ENCODE measurements at places on chromosomes 11 and 22.
A peak's percentile ranks its signal among the peaks of the same experiment; 100 is the strongest.

DNA sequence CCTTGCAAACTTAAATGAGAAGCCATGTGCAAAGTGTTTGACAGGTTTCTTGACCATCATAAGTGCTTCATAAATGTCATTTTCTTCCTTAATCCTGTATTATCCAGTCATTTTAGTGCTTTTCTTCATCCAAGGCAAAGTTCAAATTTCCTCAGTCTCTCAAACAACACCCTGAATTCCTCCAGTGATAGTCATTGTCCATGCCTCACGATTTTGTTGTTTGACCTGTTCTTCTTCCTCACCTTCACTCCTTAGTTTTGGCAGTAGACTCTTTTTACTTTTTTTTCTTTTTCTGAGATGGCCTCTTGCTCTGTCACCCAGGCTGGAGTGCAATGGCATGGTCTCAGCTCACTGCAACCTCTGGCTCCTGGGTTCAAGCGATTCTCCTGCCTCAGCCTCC, 1257.3 kb downstream of the FAM181B start:
- no peak for DNase-seq

DNA sequence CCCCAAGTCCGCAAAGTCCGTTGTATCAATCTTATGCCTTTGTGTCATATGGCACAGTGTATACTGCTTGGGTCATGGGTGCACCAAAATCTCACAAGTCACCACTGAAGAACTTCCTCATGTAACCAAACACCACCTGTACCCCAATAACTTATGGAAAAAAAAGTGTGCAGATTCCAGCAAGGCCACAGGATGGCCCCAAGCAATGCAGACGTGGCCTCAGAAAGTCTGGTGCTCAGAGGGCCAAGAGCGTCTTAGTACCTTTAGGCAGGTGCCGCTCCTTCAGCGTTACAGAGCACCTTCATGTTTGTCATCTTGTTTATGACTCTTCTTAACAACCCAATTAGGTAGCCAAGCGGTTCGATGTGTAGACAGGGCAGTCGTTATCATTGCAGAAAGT, 65.3 kb downstream of the PRDM11 start:
- no peak for DNase-seq

- no peak for DNase-seq
These were observed 603 bp upstream of the ZFTA start for GRCh38 chr11:63769042-63769713.

GRCh38 chr11:3220521-3221407, 2.2 kb upstream of the MRGPRG start:
- DNase-seq = no peak

DNA sequence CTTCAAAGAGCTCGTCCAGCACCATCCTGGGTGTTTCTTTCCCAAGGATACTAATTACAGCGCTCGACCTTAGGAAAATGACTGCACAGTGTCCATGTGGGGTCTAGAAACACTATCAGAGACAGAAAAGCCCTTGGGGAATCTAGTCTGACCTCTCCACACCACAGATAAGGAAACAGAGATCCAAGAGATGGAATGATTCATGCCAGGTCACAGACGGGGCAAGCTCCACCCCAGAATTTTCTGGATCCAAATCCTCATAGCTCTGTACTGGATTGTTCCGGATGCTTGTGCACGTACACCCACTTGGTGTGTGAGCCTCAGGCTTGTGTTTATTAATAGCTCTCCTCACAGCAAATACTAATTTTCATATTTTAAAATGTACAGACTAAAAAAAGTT, 11.3 kb downstream of the ABTB2 start:
- DNase-seq = no peak

DNA sequence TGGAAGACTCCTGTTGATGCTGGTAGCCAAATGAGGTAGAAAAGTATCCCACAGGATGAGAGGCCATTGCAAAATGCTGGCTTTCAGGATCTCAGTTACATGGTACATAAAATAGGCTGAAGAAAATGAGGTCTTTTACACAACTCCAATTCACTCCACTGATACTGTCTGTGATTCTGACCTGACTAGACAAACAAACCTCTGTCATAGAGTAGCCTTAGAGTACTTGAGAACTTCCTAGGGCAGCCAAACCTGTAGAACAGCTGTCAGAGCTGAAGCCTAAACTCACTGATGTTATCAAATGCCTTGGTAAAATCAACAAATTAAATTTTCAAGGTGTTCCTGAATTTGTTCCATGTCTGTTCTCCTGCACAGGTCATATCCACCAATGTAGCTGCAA, 26.2 kb upstream of the POGLUT3 start:
- DNase-seq = no peak

GRCh38 chr11:24708616-24709015, 211.8 kb downstream of the LUZP2 start:
- no peak for DNase-seq

DNA sequence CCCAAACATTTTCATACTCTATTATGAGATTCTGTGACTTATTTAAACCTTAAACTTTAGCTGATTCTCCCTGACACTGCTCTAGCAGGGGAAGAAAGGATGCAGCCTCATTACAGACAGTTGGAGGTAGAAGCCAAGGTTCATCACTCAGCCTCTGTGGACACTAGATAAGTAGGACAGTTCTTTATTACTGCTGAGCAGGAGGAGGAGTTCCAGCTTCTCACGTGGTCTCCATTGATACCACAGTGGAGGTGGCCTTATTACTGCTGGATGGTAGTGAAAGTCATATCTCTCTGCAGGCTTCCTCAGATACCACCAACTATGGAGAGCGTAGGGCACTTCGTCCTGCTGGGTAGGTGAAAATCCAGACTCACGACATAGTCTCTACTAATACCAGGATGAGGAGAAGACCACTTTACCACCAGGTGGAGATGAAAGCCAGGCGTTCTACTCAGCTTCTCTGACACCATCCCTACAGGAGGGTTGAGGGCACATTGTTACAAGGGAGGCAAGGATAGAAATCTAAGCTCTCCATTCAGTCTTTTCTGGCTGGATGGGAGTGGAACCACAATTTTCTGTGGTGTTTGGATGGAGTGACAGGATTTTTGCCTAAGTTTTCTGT, 13.1 kb upstream of the ANGPTL5 start:
- DNase-seq = no peak

GRCh38 chr11:10459029-10459970, 4.2 kb downstream of the AMPD3 start:
- peak; percentile 70 for DNase-seq

DNA sequence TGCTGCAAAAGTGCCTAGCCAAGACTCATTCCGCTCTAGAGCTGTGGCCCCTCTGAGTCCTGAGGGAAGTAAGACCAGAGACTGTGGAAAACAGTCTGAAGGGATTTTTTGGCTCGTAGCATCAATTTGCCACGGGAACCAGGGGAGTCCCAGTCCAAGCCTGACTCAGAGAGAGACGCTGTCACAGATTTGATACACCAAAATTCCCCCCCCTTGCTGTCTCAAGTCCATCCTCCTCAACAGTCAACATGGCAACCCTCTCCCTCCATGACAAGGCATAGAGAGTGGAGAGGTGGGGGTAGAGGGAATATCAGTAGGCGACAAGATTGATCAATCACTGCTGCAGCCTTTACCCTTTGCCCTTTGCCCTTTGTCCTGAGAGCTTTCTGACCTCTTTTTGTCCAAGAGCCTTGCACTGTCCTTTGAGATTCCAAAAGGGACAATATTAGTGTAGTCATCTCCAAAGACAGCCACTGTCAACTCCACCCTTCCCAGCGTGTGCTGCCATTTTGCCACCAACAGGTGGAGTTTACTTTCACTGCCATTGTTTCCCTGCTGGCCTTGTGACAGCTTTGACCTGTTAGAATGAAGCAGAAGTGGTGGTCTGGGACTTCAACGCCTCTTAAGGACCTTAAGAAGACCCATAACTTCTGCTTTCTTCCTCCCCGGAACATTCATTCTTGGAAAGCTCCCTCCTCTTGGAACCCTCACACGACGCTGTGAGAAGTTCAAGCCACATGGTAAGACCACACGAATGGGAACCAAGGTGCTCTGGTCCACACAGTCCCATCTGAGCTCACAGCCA, 7.3 kb downstream of the SLC15A3 start:
- DNase-seq = no peak

- DNase-seq = no peak
These were observed 1.7 kb downstream of the EED start for GRCh38 chr11:86246293-86246675.

- no peak for DNase-seq
These were observed 49.7 kb upstream of the TTLL12 start for GRCh38 chr22:43236411-43237166.

DNA sequence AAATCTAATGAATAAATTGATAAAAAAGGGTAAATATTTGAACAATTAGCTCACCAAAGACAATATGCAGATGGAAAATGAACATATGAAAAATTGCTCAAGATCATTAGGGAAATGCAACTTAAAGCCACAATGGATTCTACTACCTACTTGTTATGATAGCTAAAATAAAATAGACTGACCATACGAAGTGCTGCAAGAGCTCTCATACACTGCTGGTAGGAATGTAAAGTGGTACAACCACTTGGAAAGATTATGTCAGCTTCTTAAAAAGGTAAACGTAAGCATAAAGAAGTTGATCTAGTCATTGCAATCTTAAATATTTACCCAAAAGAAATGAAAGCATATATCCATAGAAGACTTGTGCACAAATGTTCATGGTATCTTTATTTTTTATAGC, 504.2 kb upstream of the ARHGAP42 start:
- no peak for DNase-seq

GRCh38 chr11:34758262-34758661, 137.4 kb downstream of the EHF start:
- DNase-seq = no peak

GRCh38 chr11:132200353-132200936, 830.0 kb downstream of the NTM start:
- no peak for DNase-seq

- DNase-seq = no peak
These were observed 2.4 kb downstream of the MOB2 start for GRCh38 chr11:1484061-1484671.

GRCh38 chr11:122100756-122101080, 15.3 kb downstream of the BLID start:
- no peak for DNase-seq

DNA sequence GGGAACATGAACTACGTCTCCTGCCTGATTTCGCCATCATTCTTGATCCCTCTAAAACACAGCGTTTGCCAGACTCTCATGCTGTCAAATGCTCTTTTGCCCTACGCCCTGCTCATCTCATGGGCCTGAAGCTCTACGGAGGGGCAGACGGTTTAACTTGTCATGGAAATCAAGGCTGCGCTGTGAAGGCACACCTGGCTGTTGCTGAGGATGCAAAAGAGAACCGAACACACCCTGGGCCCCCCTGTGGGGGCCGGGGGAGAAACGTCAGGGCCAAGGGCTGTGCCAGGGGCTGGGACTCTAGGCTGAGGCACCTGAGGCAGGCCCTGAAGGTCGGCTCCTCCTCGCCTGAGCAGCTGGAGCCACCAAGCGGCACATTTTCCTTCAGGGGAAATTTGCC, 957.2 kb downstream of the BRD1 start:
- no peak for DNase-seq

DNA sequence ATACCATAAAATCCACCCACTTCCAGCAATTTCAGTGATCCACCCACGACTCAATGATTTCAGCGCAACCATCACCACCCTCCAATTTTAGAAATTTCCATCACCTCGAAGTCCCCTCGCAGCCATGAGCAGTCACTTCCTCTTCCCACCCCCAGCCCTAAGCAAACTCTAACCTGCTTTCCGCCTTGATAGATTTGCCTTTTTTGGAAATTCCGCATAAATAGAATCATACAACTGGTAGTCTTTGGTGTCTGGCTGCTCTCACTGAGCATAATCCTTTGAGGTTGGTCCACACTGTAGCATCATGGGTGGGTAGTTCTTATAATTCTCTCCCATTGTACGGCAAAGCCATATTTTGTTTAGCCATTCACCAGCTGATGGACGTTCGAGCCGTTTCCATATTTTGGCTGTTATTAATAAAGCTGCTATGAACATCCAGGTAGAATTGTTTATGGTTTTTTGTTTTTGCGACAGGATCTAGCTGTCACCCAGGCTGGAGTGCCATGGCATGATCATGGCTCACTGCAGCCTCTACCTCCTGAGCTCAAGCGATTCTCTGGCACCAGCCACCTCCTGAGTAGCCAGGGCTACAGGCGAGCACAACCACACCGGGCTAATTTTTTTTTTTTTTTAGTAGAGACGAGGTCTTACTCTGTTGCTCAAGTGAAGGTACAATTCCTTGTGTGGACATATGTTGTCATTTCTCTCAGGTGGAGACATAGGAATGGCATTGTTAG, 16.0 kb downstream of the PIM3 start:
- no peak for DNase-seq

- DNase-seq = no peak
These were observed 123.4 kb downstream of the CYP2R1 start for GRCh38 chr11:14768526-14769188.

GRCh38 chr11:125072218-125072960, 9.3 kb downstream of the SLC37A2 start:
- no peak for DNase-seq

GRCh38 chr11:65243797-65244196, 18.0 kb upstream of the POLA2 start:
- DNase-seq = no peak

- no peak for DNase-seq
These were observed 100.1 kb downstream of the NAT10 start for GRCh38 chr11:34205326-34206035.

- DNase-seq = no peak
These were observed 2.9 kb upstream of the CBX7 start for GRCh38 chr22:39155421-39155820.

GRCh38 chr11:70440206-70440605, 41.9 kb downstream of the CTTN start:
- DNase-seq = no peak

GRCh38 chr11:36803084-36803483, 205.0 kb upstream of the RAG2 start:
- no peak for DNase-seq

DNA sequence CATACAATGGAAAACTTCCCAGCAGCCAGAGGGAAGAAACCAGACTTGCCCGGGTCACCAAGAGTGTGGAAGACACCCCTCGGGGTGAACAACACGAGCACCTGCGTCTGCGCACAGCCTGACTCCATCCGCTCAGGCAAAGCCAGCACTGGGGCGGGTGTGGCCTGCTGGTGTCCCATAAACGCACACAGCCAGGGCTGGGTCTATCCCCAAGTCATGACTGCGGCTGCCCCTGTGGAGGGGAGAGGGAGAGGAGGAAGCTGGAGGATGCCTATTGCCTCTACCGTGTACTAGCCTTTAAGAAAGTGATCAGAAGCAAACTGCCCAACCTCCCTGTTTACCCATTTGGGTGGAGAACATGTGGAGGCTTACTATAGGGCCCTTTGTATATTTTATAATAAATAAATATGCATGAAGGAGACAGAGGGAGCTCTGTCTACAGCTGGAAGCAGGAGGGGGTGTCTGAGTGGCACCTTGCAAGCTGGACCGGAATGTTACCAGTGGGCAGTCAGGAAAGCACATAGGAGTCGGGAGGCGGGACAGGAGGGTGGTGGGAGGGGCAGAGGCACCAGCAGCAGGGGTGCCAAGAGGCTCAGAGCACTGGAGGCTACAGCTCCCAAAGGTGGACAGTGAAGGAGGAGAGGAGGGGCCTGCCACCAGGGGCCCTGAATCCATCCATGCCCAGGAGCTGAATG, 79.6 kb downstream of the PHF21B start:
- no peak for DNase-seq

GRCh38 chr11:36530840-36531239, 20.8 kb upstream of the TRAF6 start:
- no peak for DNase-seq
